Caki2 (cell line): ENCODE measurements at places on chromosomes 2 and 18. TPM values are rescaled to one million over a fixed set of nuclear protein-coding genes. Genes with fewer than 3 reads are reported as not detected.

Gene LAMA1
- total RNA-seq, result 23.4 and 38.2 TPM in 2 replicates

DNA sequence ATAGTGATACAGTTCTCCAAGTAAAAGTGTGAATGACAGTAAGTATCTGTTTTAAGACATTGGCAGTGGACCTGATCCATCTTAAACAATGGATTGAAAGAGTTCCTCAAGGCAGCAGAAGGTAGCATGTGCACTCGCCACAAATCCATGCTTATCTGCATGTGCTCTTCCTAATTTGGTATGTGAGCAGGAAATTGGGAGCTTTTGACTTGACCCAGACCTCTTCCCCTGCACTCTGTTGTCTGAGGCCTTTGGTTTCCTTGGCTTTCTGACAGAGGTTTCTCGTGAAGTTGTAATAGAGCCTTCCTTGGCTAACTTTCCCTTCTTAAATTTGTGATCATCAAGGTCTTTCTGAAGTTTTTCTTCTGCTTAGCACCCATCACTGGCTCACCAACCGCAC, 114.1 kb downstream of the WDSUB1 start:
- no peak for DNase-seq

GRCh38 chr2:878245-878930, 72.3 kb upstream of the SNTG2 start:
- DNase-seq, result no peak

DNA sequence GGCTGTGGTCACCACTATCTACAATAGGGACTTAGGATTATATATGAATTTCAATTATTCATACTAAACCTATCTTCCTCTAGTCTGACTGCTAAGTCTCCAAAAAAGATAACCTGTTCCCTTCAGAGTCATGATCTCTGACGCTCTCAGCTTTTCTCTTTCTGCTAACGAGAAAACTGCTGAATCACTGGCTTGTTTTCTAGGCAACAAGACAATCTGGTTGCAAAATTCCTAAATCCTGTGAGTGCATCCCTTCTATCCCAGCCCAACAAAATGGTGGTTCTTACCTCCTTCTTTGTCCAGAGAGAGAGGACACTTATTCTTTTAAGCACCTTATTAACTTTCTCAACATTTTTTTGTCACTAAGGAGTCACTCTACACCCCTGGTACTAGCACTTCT, 312.3 kb upstream of the PKDCC start:
- DNase-seq, result no peak

- no peak for DNase-seq
Observed at GRCh38 chr2:72423756-72424155, 276.1 kb upstream of the CYP26B1 start.

- no peak for DNase-seq
Observed at GRCh38 chr2:232315923-232316299, 62.6 kb upstream of the ALPP start.

- DNase-seq, result no peak
Observed at GRCh38 chr2:85156153-85156552, 23.0 kb downstream of the TCF7L1 start.

DNA sequence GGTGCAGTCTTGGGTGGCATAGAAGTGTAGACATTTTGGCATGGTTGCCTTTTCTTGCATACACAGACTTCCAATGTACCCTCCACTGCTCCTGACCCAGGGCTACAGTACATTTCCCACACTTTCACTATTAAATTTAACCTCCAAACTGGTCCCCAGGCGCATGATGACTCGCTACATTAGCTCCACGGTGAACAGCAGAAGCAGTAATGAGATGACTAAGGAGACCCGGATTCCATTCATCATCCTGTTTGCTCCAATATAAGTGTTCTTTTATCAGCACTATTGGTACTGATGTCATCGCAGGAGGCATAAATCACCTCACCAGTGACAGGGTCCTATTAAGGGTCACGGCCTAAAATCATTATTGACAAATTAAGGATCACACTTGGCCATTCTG, 316.5 kb downstream of the EN1 start:
- peak; percentile 28 for DNase-seq

Gene RPRM
- not detected in 2 replicates for total RNA-seq

Gene CD8A
- total RNA-seq, result not detected in 2 replicates

Gene CRYBA2
- total RNA-seq, result not detected in 2 replicates

Gene CCNYL1
- 72.3 and 93.6 TPM in 2 replicates for total RNA-seq

DNA sequence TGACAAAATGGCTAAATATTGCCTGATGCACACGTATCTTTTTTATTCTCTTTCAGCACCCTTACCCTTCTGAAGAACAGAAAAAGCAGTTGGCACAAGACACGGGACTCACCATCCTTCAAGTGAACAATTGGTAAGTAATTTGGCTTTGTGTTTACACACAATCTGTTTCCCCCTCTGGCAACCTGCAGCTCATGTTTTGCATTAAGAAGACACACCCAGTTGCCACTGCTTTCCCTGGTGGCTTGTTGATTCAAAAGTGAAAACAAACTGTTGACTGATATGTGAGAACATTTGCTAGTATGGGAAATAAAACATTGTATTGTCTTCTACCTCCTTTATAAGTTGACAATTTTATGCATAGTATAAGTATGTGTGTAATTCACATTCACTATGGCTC, 113.0 kb downstream of the MEIS1 start:
- DNase-seq, result no peak

Gene PJVK
- total RNA-seq, result 0.64 and 4.7 TPM in 2 replicates

DNA sequence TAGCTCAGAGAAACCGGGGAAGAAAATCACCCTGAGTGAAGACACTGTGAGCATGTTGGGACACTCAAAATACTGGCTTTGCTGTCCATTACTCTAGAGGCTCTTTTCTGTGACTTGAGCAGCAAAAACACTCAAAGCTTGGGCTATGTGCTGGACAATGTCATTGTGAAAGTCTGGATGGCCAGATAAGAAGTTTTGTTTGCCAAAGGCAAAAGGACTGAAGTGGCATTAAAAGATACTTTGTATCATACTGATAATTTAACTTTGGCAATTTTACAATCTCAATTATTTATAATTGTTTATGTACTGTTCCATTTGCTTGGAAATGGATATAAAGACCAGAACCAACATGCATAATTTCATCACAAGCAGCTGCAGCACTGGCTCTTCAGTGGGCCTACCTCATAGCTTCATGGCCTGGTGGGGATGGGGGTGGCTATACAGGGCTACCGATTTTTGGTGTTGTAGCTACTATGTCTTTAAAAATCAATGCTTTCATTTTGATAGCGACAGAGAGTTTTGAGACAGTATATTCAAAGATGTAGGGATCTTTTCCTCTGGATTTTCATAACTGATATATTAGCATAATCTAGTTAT, 51.1 kb downstream of the RBKS start:
- DNase-seq, result no peak

DNA sequence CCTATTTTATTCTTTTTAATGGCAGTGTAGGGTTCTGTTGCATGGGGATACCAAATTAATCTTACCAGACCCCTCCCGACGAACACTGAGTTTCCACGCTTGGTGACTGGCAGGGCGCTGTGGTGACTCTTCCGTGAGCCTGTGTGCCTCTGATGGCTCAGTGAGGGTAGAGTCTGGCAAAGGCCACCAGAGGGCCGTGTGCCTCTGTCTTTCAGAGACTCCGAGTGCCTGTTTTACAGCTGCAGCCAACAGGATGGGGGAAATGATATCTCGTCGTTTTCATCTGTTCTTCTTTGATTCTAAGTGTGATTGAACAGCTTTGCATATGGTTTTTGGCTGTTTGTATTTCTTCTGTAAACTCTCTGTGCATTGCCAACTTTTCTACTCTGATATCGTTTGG, 99.8 kb downstream of the ZNF236 start:
- DNase-seq, result no peak

- no peak for DNase-seq
Observed at GRCh38 chr2:198692907-198693510, 764.7 kb downstream of the SATB2 start.

Gene PDCL3
- total RNA-seq, result 30.4 and 36.3 TPM in 2 replicates

DNA sequence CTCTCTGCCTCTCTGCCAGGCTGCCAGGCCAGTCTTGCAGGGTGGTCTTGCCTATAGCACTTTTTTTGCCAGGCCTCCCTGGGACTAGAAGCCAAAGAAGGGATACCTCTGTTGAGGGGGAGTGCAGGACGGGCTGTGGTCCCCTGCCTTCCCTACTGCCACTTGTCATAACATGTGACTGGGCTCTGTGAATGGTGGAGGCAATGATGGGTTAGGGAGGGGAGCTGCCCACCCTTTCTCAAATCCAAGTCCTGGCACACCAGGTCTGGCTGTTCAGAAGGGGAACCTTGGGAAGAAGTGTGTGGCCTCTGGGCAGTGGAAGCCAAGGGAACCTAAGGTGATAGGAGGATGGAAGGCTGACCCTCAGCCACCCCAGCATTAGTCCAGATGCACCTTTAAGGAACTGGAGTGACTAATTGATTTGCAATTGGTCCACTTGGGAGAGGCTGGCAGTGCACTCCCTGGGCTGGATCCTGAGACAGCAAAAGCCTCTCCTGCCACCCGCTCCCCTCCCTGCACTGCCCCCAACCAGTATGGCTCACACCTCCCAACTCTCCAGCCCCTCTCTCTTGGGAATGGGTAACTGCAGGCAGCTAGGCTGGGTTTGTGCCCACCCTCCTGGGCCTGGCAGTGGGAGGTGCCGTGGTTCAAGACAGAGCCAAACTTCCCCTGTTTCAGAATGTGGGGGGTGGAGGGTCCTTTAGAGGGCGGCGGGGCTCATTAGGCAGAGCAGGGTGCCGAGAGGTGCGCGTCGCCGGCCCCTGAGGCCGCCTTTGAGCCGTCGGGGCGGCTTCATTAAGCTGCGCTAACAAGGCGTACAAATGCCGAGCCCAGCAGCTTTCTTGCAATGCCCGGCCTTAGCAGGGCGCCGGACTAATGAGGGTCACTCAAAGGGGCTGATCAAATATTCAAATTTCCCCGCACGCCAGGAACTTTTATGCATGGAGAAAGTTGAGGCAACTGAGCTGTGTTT, 4.5 kb upstream of the SIX3 start:
- no peak for DNase-seq

Gene DNAJC5G
- total RNA-seq, result not detected in 2 replicates

DNA sequence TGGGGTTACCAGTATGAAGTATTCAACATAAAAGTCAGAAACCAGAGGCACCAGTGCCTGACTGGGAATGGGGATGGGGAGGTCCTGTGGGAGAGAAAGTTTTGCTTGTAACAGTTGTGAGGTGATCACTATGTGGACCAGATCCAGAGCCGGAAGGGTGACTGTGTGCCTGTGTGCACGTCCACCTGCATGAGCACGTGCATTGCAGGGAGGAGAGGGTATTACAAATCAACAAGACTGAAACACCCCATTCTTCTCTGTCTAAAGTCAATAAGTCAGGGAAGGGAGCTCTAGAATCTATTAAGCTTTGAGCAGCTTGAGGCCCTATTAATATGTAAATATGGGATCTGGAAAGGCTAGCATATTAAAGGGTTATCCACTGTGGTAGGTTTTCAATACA, 241.0 kb upstream of the ACVR2A start:
- no peak for DNase-seq

Gene YWHAQ
- 496 and 587 TPM in 2 replicates for total RNA-seq

DNA sequence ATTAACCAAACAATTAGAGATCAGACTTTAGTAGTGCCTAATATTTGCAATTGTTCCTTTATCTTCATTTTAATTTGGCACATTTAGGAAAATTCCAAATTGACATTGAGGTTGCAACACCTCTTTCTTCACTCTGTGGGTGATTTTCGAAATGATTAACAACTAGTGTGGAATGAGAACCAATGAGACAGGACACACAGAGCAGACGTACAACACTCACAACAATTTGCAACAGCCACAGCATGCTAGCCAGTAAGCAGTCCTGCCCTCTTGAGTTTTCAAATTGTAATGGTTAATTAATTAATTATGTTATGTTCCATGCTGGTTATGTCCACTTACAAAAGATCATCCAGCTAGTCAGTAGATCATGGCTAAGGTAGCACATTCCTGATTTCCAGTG, 339.3 kb downstream of the LRP1B start:
- no peak for DNase-seq

DNA sequence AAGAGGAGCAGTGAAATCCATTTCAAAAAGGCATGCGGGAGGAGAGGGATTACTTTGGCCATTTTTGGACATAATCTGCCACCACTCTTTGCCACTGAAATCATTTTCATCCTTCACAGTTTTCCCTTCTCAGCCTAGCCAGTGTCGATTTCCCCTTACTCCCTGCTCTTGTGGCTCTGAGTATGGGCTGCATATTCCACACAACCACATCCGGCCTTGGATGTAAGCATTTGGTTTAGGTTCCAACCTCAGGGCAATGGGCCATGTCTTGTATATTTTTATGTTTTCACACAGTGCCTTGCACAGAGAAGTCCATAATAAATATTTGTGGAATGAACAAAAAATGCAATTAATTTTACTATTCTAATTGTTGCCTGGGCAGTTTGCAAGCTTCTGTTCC, 7.7 kb upstream of the SERPINE2 start:
- DNase-seq, result no peak

GRCh38 chr18:63686871-63687270, 15.9 kb upstream of the SERPINB11 start:
- no peak for DNase-seq

Gene SKA1
- 13.3 and 13.4 TPM in 2 replicates for total RNA-seq

Gene LYG2
- not detected in 2 replicates for total RNA-seq

Gene SETBP1
- 0.38 and 0.51 TPM in 2 replicates for total RNA-seq

DNA sequence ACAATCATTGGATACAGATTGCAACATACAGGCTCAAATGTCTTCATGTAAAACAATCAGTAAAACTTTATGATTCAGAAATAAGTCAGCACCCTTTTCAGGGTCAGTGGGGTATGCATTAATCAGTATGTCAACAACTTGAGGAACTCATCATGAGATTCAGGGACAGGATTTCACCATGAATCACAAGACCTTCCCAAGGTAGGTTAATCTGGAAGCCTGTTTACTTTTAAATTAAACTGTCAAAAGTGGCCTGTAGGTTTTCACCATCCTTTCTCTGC, 104.8 kb downstream of the SP100 start:
- DNase-seq, result peak; percentile 49

- peak; percentile 27 for DNase-seq
Observed at GRCh38 chr2:167946441-167946841, 301.0 kb downstream of the STK39 start.

GRCh38 chr18:57518533-57518932, 68.0 kb downstream of the FECH start:
- DNase-seq, result no peak

Gene PDE1A
- not detected in 2 replicates for total RNA-seq

- DNase-seq, result peak; percentile 50
Observed at GRCh38 chr2:70686577-70687460, 81.2 kb downstream of the ADD2 start.
